NCI-H748 treated with DMSO at 0.1 percent for 48 hours (cell line): ENCODE measurements at places on chromosomes 11 and 22.

GRCh38 chr11:46597609-46598219 is 3.9 kb upstream of the AMBRA1 start:
- no peak for DNase-seq

GRCh38 chr22:37379722-37380121 is 47.6 kb downstream of the ELFN2 start:
- no peak for DNase-seq

GRCh38 chr11:102615894-102616432 is 9.2 kb downstream of the MMP20 start:
- no peak for DNase-seq

DNA sequence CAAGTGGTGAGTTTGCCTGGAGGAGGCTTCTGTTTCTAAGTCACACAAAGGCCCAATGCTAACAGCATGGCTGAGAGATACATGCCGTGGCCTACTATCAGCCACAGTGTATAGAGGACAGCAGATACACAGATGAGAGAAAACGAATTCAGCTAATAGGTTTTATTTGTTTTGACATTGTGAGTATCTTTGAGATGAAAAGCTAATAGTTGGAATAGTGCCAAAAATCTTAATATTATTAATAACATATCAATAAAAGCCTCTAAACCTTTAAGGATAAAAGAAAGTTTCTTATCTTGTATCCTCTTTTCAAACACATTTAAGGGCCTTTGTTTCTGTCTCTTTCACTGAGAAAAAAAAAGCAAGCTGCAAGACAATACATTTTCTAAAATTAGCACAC is 30.5 kb upstream of the OLFML1 start:
- DNase-seq: no peak

DNA sequence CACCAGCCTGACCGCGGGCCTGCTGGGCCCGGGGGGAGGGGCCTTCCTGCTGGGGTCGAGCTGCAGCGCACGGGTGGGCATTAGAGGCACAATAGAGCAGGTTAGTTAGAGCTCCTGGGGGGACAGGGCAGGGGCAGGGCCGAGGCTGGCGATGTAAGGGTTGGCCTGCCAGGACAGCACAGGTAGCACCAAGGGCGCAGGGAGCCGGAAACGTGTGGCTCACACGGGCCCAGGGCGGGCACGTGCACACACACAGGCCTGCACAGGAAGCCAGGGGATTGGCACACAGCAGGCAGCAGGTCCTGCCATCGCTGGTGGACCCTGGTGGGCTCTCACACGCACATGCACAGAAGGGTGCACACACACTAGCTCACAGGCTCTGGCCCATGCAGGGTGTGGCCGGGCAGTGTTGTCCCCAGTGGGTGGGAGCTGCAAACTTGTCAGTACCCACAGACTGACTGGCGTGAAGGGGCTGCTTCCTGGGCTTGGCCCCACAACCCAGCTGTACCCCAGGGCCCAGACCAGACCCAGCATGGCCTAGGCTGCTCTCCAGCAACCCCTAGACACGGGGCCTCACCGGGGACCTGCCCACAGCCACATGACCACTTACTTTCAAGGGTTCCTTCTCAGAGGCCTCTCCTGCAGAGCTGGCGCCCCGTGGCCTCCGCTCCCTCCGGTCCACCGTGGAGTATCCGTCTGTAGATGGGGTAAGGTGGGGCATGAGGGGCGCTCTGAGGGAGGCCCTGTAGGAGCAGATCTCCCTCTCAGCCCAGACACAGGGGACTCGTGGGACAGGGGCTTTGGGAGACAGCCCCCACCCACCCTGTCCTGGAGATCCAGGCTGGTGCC is 29.9 kb upstream of the TXNRD2 start:
- no peak for DNase-seq

GRCh38 chr11:64367931-64368672 is 9.1 kb downstream of the RPS6KA4 start:
- DNase-seq: no peak

DNA sequence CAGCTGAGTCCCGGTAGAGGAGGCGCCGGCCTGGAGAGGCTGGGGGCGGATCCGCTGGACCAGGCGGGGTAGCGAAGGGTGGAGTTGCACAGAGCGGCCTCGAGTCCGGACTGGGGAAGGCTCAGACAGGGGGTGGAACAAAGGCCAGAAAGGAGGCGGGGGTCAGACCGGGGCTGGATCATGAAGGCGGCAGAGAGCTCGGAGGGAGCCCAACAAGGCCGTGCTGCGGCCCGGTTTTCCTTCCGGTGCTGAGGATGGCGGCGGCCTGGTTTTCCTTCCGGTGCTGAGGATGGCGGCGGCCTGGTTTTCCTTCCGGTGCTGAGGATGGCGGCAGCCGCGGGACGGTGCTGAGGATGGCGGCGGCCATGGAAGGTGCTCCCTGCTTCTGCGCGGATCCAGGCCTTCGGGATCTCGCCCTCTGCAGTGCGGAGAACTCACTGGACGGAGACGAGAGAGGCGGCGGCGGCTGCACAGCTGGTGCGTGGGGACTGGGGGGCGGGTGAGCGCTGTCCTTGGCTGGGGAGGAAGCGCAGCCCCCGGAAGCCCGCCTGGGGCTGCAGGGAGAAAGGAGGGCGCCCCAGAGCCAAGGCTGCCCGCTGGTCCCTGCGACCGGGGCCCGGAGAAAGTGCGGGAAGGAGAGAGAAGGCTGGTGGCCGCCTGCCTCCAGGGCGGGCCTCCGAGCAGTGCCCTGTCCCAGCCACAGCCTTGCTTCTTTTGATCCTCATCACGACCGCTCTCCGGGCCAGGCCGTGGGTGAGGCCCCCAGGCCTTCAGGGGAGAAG is 350.4 kb upstream of the B3GAT1 start:
- DNase-seq: no peak

- no peak for DNase-seq
Measured at GRCh38 chr11:16960250-16960649, 54.0 kb downstream of the PLEKHA7 start.

DNA sequence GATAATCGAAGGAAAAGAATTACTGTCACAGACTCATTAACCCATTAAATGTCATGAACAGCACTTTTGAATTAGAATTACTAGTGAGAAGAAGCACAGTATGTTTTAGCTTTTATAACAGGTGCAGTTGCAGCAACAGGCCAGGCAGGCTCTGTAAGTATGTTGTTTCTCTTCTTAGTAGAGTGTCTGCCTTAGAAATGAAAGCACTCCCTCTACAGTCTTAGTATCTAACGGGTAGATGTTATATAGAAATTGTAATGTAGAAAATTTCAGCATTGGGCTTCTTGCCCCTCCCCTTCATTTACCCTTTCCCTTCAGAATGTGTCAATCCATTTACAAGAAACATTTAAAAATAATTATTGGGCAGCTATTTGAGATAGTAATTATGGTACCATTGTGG is 87.4 kb downstream of the HIPK3 start:
- no peak for DNase-seq
